SK-N-SH treated with all-trans-retinoic acid at 6 μM for 48 hours (cell line): ENCODE measurements at places on chromosomes 6 and 20.

- ATAC-seq: no peak
Observed at GRCh38 chr20:42204109-42204660, 586.0 kb upstream of the CHD6 start.

- ATAC-seq: no peak
Observed at GRCh38 chr6:24867104-24867703, 68.5 kb upstream of the ARMH2 start.

DNA sequence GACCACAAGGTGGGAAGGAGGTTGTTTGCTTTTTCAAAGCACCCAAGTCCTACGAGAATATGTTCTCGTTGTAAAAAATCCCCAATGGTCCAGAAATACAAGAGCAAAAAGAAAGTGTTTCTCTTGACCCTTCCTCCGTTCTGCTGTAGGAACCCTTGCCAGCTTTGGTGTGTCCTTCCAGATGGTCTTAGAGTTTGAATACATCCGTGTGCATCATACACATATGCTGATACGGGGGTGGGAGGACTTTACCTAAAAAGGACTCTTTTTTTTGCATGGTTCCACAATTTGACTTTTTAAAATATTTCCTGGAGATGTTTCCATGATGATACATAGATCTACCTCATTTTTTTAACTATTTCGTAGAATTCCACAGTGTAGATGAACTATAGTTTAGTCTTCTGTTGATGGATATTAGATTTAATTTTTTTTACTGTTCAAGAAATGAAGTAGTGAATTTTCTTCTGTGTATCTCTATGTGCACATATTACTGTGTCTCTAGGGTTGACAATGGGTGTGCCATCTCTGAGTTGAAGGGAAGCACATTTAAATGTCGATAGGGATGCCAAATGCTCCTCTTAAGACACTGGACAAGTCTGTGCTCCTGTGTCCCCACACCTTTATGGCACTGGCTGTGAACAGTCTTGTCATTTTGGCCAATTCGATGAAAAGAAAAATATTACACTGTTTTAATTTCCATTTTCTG is 182.1 kb upstream of the SNX9 start:
- no peak for ATAC-seq

GRCh38 chr6:20707870-20708269 is 173.6 kb downstream of the CDKAL1 start:
- no peak for ATAC-seq

DNA sequence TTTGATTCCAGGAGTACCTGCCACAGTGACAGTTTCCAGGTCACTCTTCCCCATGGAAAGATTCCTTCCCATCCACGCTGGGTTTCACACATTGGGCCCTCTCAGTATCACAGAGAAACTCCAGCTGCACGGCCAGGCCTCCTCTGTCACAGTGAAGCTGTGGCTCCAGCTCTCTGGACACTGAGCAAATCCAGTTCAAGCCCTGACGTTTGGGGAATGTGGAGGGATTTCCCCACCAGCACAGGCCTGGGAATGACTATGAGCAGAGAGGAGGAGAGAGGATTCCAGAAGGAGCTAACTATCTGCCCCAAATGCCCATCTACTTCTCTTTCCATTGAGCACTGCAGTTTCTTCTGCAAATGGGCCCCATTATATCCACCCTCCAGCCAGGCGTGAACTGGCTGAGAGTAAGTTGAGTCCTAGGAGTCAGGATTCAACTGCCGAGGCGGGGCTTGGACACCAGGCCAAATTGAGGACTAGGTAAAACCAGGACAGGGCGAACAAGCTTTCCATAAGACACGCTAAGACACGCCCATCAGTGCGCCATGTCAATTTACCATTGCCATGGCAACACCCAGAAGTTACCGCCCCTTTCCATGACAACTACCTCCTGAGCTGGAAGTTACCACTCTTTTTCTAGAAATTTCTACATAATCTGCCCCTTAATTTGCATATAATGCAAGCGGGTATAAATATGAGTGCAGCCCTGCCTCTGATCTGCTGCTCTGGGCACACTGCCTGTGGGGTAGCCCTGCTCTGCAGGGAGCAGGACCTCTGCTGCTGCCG is 9.2 kb upstream of the BNIP5 start:
- no peak for ATAC-seq
